ENCODE measurements at places on chromosomes 2 and 18. TPM values are rescaled to one million over a fixed set of nuclear protein-coding genes. Genes with fewer than 3 reads are reported as not detected.

- H3K4me1 ChIP-seq = peaks cover 24% of the 10 kb centered on the region
- peaks cover 3% of the 10 kb centered on the region for H3K36me3 ChIP-seq
- H3K4me3 ChIP-seq = no peak overlapping the region
- H3K27ac ChIP-seq = no peak overlapping the region
Measured at GRCh38 chr2:43419243-43419642, 176.6 kb downstream of the THADA start.

- H3K4me3 ChIP-seq = no peak overlapping the region
- H3K27me3 ChIP-seq = 0 out of 2 replicates have a peak, but pooled peaks cover 7% of the 10 kb centered on the region
- no peak for DNase-seq
- no peak overlapping the region for H3K27ac ChIP-seq
- H3K4me1 ChIP-seq = no peaks in the 10 kb centered on the region
- no peaks in the 10 kb centered on the region for H3K36me3 ChIP-seq
Measured at GRCh38 chr2:230974096-230974913, 21.6 kb upstream of the SPATA3 start.

C2orf81 gene
- 1.2 TPM for polyA plus RNA-seq

- no peak overlapping the region for H3K4me3 ChIP-seq
- H3K27ac ChIP-seq = no peak overlapping the region
- no peak for DNase-seq
Measured at GRCh38 chr2:215712219-215712868, 276.5 kb upstream of the FN1 start.

- H3K27ac ChIP-seq = no peak overlapping the region
- H3K27me3 ChIP-seq = peaks cover 25% of the 10 kb centered on the region
- peaks cover 7% of the 10 kb centered on the region for H3K4me1 ChIP-seq
- peak; percentile 75 for DNase-seq
- no peaks in the 10 kb centered on the region for H3K36me3 ChIP-seq
Measured at GRCh38 chr2:118774458-118775133, 72.9 kb downstream of the EN1 start.

- peaks cover 9% of the 10 kb centered on the region for H3K4me1 ChIP-seq
- H3K27me3 ChIP-seq = no peaks in the 10 kb centered on the region
- no peak overlapping the region for H3K27ac ChIP-seq
- DNase-seq = no peak
- no peaks in the 10 kb centered on the region for H3K36me3 ChIP-seq
Measured at GRCh38 chr18:45653090-45653489, 37.8 kb downstream of the SLC14A2 start.

PLGLB2 gene
- polyA plus RNA-seq = 1.2 TPM

DPYSL5 gene
- 1.8 TPM for polyA plus RNA-seq

Measured in SK-N-SH (cell line).